NCI-H2029 (cell line): ENCODE measurements at places on chromosomes 7 and 10.

GRCh38 chr10:123229927-123230630 is 75.9 kb downstream of the BUB3 start:
- DNase-seq: no peak

GRCh38 chr7:148084138-148084537 is 506.4 kb upstream of the C7orf33 start:
- DNase-seq: peak; percentile 59

- DNase-seq: no peak
These were observed 20.9 kb upstream of the LFNG start for GRCh38 chr7:2498708-2499107.

DNA sequence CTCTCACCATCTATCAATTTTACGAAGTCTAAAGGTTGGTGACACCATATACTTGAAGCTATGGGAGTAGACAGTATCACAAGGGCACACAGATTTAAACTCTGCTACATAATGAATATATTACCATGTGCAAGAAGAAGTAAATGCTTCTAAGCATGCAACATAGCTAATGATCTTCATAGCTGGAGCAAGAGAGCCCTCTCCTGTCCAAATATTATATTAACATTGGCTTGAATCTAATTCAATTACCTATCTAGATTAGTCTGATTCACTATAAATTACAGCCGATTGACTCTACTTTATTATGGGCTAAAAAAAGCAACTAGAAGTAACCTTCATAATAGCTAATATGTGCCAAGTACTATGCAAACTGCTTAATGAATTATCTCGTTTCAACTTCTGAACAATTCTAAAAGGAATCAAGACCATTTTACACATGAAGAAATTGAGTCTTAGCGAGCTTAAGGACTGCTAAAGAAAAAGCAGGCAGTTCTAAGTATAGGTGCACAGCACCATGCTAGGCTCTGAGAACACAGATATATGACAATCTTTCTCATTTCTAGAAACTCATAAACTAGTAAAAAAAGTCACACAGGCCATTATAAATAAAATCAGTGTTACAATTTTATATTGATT is 21.9 kb downstream of the FRA10AC1 start:
- DNase-seq: peak; percentile 15

DNA sequence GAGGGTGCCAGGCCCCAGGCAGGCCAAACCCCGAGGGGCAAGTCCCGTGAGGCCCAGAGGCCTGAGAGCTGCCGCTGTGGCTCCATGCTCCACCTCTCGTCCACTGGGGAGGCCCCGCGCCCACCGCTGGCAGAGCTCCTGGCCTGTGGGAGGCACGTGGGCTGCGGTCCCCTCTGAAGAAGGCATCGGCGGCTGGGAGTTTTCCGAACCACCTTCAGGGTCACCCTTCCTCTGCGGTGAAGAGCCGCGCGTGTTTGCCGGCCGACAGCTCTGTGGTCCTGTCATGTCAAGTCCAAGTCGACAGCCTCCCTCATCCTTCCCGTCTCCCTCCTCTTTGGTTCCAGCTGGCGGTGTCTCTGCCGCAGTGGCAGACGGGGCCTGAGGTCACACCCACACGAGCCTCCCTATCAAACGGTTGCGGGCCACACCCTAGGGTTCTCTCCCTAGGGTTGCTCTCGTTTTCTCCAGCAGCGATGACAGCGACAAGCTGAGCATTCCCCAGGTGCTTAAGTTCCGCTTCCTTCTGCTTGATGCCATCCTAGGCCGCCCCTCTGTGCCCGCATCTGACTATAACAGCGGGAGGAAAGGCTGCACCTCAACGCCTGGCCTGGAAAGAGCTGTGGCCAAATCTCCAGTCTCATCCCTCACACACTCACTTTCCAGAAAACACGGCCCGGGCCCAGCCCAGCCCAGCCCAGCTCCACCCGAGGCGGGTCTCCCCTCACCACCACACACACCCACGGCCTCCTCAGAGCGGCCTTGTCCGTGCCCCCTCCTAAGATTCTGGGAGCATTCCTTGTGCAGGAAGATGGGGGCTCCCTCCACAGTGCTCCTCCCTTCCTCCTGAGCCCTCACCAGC is 185.0 kb downstream of the ELFN1 start:
- no peak for DNase-seq

DNA sequence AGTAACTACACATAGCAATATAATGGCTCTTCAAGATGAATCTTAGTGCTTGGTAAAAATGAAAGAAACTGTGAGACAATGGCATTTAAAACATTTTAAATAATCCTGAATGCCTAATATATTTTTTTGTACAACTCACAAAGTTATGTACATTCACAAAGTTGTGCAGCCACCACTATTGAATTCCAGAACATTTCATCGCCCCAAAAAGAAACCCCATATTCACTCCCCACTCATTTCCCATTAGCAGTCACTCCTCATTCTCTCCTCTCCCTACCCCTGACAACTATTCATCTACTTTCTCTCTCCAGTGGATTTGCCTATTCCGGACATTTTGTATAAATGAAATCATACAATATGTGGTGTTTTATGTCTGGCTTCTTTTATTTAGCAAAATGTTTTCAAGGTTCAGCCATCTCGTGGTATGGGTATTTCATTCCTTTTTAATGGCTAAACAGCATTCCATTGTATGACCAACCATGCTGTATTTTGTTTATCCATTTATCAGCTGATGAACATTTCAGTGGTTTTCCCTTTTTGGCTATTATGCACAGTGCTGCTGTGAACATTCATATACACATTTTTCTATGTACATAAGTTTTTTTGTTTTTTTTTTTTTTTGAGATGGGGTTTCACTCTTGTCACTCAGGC is 34.7 kb downstream of the ENTPD7 start:
- no peak for DNase-seq

DNA sequence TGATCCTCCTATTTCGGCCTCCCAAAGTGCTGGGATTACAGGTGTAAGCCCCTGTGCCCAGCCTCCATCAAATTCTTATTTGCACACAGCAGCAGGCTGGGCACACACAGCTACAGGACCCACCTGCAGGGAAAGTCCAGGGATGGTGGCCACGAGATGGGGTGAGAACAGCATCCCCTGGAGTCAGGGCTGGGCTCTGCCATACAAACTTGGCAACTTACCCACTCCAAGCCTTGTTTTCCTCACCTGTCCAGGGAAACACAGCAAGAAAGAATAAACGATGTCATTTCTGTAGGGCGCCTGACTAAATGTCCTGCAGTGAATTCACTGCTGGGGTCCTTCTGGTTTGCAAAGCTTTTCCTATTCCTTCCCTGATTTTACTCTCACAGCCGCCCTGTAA is 5.5 kb downstream of the MYH16 start:
- DNase-seq: no peak

DNA sequence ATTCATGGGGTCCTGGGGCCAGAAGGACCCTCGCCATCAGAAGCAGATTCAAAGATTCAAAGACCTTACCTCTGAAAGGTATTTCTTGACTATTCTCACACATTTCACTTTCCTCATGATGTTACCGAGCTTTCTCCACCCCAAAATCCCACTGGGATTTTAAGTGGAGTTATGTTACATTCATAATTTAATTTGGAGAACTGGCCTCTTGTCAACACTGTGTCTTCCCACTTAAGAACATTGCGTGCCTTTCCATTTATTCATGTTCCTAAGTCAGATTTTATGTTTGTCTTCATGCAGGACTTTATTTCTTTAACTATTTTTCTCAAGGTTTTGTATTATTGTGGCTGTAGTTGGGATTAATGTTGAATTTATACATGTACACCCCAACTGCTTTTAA is 123.5 kb upstream of the BMPER start:
- DNase-seq: no peak

GRCh38 chr10:75399461-75400162 is 2.0 kb downstream of the ZNF503 start:
- no peak for DNase-seq

- DNase-seq: no peak
These were observed 26.0 kb downstream of the NUP42 start for GRCh38 chr7:23207884-23208283.

DNA sequence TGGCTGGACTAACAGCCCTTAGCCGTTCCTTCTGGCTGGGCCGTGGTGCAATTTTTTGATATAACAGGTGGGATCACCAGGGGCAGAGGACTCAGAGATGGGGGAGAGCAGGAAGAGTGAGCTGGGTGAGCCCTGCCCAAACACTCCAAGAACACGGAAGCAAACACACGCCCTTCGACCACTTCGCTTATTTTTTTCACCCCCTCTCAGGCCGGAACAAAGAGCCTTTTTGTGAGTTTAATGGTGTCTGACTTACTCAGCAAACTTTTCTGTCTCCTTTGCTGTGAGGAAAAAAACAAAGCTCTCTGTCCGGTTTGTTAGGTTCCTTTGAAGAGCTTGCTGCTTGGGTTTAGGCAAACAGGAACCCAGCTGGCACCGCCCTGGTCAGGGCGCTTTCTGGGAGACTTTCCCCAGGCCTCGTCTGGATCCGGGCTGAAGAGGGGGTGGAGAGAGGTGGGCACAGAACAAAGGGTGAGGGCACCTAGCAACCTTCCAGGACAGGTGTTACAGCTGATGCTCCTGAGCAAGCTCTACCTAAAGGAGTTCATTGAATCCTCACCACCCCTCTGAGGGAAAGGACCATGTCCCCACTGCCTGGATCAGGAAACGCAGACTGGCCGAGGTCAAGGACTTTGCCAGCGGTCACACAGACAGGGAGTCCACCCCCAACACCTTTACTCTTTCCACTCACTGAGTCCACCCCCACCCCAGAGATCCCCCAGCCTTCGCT is 23.3 kb downstream of the CALML3 start:
- DNase-seq: peak; percentile 37

GRCh38 chr7:9645756-9646155 is 1212.3 kb downstream of the NXPH1 start:
- DNase-seq: no peak

DNA sequence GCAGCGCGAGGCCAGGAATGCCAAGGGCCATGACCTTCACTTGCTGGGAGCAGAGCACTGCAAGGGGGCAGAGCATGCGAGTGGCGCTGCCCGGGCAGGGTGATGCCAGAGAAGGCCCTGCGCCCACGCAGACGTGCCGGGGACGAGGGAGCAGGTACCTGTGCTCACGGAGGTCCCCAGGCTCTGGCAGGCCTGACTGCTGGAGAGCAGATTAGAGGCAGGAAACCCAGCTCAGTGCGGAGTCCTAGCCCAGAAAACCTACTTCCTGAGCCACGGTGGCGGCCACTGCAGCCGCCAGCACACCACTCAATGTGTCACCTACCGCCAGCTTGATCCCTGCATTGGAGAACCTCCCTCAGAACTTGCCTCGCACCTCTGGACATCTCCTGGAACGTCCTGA is 148.4 kb downstream of the MAD1L1 start:
- DNase-seq: no peak

- DNase-seq: no peak
These were observed 86.9 kb downstream of the DAGLB start for GRCh38 chr7:6360841-6361240.

DNA sequence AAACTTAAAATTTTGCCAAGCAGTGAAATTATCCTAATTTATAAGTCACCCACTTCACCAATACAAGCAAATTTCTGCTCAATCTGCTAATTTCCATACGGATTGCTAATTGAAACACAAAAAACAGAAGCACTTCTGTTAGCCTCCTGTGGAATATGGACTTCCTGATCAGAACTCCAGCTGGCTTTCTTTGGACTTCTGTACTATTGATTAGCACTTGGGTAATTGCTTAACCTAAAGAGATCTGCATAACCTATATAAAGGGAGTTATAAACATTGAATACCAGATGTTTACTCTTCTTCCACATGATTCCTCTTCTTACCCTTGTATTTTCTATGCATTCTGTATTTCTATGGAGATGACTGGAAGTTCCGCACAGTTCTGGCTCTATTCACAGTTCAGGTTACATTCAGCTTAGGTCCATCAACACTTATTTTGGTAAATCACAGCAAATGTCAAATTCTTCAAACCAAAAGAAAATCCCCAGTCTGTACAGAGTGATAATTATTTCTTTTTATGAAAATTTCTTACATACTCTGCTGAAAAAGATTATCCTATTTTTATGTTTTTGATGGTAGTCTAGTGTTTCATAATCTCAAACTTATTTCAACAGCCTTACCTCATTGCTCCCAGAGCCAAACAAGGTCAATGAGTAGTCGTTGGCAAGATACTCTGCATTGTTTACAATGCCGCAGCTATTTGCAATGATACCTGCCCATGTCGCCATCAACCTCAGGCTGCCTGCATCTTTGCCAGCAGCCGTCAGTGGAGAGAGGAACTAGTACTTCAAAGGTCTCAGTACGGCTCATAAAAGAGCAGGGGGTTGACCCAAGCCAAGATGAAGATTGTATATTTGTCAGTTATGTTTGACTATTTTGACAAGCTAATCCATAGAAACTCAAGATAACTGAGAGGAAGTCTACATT is 225.6 kb downstream of the AHR start:
- DNase-seq: peak; percentile 61

DNA sequence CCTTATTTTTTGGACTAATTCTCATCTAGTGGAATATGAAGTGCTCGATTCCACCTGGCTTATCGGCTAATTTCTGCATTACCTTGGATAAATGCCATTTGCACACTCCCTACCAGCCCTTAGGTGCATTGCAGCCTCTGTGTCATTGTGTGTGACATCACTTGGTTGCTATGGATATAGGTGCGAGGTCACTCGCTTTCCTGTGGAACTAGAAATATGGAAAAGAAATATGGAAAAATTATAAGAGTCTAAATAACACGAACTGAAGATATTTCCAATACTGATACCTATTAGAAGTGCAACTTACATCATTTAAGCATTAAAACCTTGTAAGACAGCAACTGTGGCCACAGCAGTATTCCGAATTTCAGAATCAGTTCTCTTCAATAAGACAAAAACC is 2.0 kb downstream of the YWHAG start:
- DNase-seq: peak; percentile 38

GRCh38 chr10:72332423-72333111 is 22.2 kb downstream of the DNAJB12 start:
- no peak for DNase-seq

DNA sequence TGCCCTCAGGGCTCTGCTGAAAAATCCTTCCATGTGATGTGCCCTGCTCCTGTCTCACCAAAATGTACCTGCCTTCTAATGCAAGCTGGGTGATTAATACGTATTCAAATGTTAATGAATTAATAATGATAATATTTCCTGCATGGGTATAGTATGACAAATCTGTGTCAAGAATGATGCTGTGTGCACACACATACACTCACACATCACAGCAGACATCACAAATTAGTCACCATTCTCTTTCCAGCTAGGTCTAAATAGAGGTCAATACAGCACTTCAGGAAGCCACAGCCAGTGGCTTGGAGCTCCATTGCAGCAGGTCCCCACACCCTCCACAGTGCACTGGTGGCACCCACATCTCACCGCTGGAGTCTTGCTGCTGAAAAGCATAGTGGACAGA is 681.2 kb upstream of the NRP1 start:
- no peak for DNase-seq

GRCh38 chr7:2646336-2646679 is 14.5 kb downstream of the TTYH3 start:
- DNase-seq: no peak

- DNase-seq: peak; percentile 27
These were observed 237.6 kb downstream of the KCNMA1 start for GRCh38 chr10:77400033-77400432.

GRCh38 chr10:80501381-80501912 is 36.3 kb upstream of the SH2D4B start:
- DNase-seq: no peak

- no peak for DNase-seq
These were observed 13.7 kb downstream of the DRGX start for GRCh38 chr10:49382226-49382625.
